ENCODE measurements at places on chromosomes 4 and X.
A peak's percentile ranks its signal among the peaks of the same experiment; 100 is the strongest.

- DNase-seq, result no peak
Measured at GRCh38 chrX:20947411-20947912, 426.8 kb upstream of the CNKSR2 start.

DNA sequence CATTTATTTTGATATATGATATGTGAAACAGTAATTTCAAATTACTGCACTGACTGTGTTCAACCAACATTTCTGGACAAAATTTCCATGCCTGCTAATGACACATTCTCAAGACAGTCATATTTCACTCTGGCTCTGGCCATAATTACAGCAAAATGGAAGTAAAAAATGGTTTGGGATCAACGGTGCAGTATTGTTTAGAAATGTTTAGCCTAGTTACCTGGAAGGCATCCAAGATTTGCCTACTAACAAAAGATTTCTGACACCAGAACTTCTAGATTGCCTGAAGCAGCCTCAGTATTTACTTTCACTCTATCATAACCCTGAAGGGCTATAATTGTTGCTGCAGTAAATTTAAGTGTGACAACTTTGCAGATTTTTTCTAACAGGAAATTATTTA lies 416.3 kb downstream of the PCDH10 start:
- DNase-seq, result peak; percentile 71

DNA sequence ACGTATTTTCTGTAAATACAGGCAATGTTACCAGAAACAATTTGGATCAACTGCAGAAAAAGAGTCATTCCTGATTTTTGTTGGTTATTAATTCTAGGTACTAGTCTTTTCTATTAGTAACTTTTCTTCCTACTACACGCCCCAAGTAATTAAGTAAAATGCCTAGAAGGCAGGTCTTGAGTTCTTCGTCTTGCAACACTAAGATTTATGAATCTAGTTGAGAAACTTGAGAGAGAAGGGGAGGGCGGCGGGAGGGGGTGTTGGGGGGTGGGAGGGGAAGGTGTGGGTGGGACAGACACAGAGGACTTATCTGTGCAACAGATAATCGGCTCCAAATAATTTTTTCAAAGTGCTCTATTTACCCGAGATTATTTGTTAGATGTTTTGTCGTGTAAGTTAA lies 3.0 kb downstream of the RAP2C start:
- no peak for DNase-seq

DNA sequence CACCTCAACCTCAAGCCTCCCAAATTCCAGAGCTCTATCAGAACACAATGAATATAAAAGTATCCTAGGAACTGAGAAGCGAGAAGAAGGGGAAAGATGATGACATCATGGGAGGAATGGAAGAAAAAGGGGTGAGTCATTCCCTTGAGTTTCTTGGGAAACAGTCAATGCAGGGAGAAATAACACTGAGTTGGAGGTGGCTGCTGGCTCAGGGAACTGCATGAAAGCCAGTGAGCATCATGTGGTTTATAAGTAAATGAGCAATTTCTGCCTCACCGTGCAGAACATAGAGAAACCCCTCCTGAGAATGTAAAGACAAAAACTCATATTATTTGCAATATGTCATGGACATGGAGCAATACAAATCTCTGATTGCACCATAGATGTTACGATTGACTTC lies 73.3 kb downstream of the SHOX start:
- no peak for DNase-seq

- DNase-seq, result no peak
Measured at GRCh38 chr4:87560802-87561201, 31.6 kb upstream of the SPARCL1 start.

- peak; percentile 53 for DNase-seq
Measured at GRCh38 chr4:125091101-125091500, 223.7 kb upstream of the FAT4 start.

- DNase-seq, result no peak
Measured at GRCh38 chr4:177367336-177367735, 57.7 kb downstream of the NEIL3 start.

DNA sequence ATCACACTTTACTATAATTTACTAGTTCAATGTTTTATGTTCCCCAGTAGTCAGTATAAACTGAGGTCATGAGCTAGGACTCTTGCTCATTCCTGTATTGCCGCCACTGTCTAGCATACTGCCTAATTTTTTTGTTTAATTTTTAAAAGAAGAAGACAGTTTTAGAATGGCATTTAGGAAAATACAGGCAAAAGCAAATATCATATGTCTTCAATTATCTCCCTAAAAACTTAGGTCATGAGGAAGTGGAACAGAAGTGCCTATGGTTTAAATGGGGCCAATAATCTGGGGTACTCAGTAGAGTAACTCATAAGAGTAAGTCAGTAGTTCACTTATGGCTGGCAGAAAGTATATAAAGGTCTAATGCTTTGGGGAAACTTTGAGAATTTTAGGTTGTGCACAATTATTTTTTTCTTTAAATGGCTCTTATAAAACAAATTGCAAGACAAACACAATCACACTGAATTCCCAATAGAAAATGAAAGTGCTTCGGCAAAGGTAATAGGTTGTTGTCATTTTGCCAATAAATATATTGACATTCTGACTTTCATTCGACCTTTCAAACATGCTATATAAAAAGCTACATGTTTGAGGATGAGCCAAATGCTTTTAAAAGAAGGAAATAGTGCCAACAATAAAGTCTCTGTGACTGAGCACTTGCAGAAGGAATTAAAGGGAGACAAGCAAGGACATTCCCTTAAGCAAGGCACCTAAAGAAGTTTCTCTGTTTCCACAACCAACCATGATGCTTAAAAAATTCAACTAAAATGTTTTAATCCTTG lies 390.1 kb downstream of the PDGFC start:
- DNase-seq, result no peak

- no peak for DNase-seq
Measured at GRCh38 chrX:20523626-20524312, 257.1 kb upstream of the RPS6KA3 start.

GRCh38 chr4:173503330-173504180 lies 26.5 kb downstream of the HAND2 start:
- no peak for DNase-seq

DNA sequence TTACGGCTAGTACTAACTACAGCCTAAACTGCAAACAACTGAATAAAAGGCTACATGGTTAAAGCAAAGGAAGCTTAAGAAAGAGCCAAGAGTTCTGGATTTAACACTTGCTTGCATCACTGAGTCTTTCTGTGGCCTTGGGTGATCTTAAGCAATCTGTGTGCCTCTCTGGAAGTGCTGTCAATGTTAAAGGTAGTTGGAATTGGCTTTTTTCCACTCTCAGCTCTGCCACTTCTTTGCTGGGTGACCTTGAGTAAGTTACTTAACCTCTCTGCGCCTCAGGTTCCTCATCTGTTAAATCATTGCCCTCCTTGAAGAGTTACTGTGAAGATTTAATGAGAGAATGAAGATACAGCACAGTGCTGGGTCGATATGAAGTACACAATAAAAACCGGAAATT lies 15.7 kb downstream of the SLC2A9 start:
- DNase-seq, result no peak

DNA sequence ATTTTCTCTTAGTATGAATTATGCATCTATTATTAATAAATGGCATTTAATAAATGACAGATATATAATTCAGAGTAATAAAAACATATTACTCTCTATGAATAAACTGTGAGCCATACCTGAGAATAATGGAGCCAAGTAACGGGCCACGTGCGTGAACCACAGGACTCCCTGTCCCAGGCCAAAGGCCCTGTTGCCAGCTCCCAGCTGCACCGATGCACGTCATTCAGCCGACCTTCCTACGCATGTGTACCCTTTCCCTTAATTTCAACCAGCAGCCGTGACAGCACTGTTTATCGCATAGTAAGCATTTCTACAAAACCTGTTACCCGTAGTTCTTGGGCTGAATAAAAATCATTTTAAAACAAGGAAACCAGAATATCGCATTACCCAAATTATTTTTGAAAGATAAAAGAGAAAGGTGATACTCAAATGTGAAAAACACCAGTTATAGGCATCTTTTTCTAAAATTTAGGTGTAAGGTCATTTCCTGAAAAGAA lies 827.2 kb upstream of the FRG1 start:
- no peak for DNase-seq
